ENCODE measurements at places on chromosomes 7 and 10.

DNA sequence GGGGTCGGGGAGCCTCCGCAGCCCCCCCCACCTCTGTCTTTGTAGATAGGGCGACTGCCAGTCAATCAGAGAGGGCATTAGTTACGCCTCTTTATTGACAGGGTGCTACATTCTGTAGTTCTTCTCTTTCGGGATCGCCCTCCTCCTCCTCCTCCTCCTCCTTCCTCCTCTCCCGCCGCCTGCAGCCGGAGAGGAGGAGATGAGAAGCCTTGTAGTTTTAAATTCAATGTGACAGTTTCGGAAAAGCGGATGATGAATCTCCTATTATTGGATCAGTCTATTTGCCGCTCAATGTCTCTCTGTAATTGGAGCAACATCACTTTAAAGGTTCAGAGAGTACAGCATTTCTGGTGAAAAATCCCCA is 587 bp upstream of the UNCX start:
- DNase-seq = no peak

- DNase-seq = no peak
These were observed 284.4 kb upstream of the IGFBP3 start for GRCh38 chr7:46205478-46205877.

GRCh38 chr10:35219891-35220890 is 93.5 kb downstream of the CREM start:
- DNase-seq = no peak

DNA sequence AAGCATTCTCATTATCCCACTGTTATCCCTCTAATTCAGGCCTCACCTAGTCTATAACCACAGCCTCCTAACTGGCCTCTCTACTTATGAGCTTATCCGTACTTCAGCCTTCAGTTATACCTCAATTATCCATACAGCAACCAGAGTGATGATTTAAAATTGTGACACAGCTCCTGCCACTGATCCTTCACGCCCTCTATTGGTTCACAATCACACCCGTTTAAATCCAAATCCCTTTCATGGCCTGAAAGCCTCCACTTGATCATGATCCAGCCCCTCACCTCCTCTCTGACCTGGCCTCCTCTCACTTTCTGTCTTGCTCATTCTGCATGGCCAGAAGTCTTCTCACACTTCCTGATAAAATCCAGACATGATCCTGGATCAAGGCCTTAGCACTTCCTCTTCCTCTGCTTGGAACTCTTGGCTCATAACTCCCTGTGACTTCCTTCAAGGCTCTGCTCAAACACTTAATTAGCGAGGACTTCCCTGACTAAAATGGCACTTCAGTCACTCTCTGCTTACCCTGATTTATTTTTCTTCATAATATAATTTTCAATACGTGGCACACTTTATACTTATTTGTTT is 19.0 kb upstream of the TMEM26 start:
- DNase-seq = no peak

DNA sequence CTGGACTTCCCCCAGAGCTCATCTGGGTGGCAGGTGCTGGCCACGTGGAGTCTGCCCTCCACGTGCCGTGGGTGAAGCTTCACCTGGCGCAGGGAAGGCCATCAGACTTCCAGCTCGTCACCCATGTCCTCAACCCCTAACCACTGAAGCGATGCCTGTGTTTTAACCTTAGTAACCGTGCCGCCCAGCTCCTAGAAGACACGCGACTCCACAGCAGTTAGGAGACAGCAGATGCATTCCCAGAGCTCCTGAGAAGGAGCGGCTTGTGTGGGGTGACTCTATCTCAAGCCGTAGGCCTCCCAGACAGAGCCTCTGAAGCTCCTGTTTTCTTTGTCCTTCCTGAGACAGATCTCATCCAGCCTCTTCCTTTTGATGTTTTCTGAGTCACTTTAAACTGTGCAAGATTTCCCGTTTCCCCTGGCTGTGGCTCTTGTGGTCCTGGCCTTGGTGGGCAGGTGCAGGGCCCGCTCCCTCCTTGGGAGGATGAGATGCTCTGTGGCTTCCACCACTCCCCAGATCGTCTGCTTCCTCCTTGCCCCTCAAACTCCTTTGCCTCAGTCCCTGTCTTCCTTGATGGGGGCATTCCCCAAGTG is 41.4 kb upstream of the AP5Z1 start:
- DNase-seq = no peak

DNA sequence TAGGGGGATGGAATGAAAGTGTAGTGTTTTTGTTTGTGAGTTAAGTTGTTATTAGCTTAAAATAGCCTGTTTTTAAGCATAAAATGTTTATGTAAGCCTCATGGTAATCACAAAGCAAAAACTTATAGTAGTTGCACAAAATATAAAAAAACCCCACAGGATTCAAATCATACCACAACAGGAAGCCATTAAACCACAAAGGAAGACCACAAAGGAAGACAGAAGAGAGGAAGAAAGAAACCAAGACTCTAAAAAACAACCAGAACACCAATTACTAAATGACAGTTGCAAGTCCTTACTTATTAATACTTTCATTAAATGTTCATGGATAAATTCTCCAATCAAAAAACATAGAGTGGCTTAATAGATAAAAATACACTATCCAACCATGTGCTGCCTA is 63.6 kb downstream of the ANKRD7 start:
- DNase-seq = no peak

DNA sequence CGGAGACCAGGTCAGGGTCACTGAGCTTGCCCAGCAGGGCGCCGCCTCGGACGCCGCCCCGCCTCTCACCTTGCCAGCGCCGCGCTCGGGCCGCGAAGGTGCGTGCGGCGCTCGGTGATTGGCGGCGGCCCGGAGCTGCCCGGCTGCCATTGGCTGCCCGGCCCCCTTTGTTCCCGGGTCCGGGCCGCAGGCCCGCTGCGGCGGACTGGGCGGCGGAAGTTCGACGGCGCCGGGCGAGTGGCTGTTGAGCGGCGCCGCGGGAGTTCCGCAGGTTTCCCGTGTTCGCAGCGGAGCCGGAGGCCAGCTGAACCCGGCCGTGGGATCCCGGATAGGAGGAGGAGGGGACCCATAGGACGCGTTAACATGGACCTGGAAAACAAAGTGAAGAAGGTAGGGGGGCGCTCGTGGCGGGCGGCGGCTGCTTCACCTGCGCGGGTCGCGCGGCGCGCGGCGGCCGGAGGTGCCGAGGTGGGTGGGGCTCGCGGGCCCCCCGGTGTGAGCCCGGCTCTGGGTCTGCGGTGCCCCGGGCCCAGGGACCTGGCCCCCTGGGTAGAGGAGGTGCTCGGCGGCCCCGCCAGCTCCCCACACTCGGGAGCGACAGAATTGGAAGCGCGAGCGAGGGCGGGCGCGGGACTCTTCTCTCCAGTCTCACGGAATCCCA is at the start of gene TES:
TES (plus strand) TSS at position 195 of the 661 bp plus-strand sequence; CDS start at position 364, 169 bp downstream.
- peak; percentile 11 for DNase-seq

All from activated naive CD8-positive, alpha-beta T cell treated with anti-CD3 and anti-CD28 coated beads, Interleukin-2, amount 50 U/mL, for 16 hours (primary cell).